Stimulated activated effector memory CD8-positive, alpha-beta T cell treated with anti-CD3 and anti-CD28 coated beads, Interleukin-12 subunit alpha, Interleukin-12 subunit beta, amount 100 ng/mL, for 72 hours (primary cell): ENCODE measurements at places on chromosomes 7 and 10.
A peak's percentile ranks its signal among the peaks of the same experiment; 100 is the strongest.

DNA sequence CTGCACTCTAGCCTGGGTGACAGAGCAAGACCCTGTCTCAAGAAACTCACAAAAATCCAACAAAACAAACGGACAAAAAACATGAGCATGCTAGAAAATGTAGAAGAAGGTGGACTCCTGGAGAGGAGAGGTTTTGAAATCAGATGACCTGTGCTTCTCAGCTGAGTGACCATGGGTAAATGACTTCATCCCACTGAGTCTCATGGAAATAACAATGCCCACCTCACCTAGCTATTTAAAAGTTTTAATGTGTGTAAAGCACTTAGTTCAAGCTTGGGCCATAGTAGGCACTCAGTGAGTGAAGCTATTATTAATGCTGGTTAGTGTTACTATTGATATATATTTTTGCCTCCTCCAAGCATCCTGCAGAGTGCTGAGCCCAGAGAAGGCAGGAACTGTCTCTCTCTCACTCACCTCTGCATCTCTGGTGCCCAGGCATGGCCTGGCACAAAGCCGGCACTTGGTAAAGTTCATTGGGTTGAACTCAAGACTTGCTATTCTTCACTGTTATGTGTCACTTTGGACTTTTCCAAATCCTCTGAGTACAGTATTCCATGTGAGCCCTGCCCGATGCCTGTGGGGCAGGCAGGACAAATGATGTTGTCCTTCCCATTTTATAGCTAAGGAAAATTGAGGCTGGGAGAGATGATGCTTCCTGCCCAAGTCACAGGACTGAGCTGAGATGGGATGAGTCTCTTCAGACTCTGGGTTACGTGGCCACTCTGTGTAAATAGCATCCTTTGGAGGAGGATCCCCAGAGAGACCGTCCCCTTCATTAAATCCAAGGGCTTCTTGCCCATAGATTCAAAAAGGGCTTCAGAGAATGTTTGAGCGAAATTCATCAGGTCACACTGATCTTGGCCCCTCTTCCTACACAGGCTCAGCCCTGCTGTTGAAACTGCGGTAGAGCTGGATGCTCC is 81.4 kb upstream of the EMX2 start:
- no peak for DNase-seq

DNA sequence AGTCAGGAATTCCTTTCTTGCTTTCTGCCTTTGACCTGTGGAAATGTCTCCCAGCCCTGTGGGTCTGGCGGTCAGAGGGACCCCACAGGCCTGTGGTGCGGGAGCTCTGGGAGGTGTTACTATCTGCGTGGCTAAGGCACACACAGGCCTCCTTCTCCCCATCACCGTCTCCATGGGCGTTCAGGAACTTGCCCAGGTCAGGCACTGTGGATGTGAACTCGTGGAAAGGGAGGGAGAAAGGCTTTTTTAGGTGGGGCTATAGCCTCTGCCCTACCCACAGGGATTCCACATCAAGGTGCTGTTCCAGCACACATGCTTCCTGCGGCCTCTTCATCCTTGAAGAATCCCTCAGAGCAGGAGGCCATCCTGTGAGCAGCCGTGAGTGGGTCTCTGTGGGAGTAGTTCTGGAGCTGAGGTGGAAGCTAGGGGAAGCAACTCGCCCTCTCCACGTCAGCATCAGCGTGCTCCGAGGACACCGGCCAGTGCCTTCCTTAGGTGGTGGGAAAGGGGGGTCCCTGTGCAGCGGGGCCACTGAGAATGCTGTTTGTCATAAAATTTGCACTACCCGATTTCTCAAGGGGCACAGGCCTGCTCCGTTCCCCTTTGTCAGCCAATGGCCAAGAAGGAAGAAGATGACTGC is 7.5 kb upstream of the ATP6V0E2 start:
- no peak for DNase-seq

DNA sequence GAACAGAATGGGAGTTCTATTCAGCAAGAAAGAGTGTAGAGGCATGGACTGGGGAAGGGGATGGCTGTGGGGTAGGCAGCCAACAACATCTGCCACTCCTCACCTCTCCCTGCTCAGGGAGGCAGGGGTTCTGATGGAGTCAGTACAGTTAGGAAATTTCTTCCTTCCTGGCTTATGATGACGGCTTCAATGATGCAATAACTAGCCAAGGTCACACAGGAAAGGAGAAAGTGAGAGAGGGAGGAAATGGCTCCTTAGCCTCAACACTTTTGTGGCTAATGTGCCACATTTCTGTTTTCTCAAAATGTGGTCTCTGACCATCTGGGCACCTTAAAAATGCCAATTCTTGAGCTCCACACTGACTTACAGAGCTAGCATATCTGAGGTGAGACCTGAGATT is 79.3 kb upstream of the PDZD8 start:
- DNase-seq: no peak

DNA sequence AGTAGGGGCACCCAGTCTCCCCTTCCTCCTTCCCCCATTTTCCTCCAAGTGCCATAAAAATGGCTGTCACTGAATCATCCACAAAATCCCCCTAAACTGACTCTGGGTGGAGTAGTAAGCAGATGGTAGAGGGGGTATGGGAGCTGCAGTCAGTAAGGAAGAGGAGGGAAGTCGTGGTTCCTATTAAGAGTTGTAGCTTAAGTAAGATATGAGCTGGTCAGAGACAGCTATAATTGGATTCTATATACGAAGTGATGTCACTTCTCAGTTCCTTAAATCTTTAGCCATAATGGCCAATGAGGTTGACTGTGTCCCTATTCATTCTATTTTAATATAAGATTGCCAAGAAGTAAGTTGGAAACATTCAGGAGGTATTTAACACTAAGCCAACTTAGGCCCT is 131.7 kb downstream of the SLC16A9 start:
- no peak for DNase-seq

DNA sequence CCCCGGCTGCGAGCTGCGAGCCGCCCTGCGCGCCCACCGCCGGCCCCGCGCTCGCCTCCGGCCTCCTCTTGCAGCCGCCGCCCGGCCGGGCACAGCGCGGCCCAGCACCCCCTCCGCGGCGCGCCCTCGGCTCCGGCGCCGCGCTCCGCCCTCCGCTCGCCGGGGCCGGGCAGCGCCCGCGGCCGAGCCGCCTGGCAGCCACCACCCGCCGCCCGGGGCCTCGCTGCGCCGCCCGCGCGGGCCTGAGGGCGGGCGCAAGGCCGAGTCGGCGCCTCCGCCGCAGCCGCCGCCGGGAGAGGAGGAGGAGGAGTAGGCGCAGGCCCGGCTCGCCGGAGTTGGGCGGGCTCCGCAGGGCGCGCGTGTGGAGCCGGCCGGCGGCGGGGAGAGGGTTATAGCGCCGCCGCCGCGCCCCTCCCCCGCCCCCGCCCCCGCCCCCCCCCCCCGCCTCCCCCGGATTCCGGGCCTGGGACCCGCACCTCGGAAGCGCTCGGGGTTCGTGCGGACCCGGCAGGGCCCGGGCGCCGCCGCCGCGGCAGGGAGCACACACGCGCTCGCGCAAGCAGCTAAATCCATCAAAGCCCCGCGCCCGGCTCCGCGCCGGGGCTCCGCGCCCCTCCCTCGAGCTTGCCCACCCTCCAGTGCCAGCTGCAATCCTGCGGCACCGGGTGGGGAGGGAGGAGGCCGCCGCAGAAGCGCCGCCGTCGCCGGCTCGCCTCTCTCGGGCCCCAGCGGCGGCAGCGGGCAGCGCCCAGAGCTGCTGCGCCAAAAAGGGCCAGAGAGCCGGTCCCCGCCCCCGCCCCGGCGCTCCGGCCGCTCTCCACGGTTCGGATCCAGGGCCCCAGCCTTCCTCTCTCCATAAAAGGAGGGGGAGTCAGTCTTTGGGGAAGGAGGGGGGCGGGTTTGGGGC is at the start of gene PDGFA:
Gene PDGFA (minus strand): TSS at position 363 of the 907 bp plus-strand sequence. CDS start 845 bp downstream, outside the sequence.
- peak; percentile 25 for DNase-seq

GRCh38 chr10:29709484-29710002 is 74.8 kb upstream of the SVIL start:
- DNase-seq: no peak

- no peak for DNase-seq
Observed at GRCh38 chr10:133359972-133360610, 2.3 kb upstream of the FUOM start.

- no peak for DNase-seq
Observed at GRCh38 chr7:67620216-67620933, 623.7 kb downstream of the TYW1 start.

- DNase-seq: peak; percentile 69
Observed at GRCh38 chr7:23893942-23894891, 184.2 kb downstream of the STK31 start.

- no peak for DNase-seq
Observed at GRCh38 chr7:18468795-18469194, 26.8 kb upstream of the HDAC9 start.

DNA sequence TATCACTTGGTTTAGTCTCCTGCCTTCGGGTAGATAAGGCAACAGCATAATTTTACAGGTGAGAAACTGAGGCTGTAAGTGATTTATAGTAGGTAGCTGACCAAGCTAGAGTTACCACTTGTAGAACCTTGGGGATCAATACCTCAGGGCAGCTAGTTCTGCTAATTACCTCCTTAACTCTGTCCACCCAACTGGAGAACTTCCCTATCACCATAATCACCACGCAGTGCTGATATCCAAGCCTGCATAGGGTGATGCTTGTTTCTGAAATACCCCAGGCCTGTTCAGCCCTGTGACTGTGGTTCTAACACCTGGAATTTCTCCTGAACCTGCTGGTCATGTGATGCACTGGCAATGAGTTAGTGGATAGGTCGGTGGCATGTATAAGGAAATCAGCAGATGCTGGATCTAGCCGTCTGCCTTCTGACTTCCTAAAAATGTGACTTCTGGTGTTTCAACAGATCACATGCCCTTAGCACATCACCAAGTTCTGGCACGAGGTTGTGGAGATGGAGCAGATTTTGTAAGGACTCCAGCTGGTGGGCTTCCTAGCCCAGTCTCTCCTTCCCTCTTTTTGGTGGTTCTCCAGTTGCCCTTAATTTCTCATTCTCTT is 15.3 kb downstream of the PLAU start:
- DNase-seq: no peak

DNA sequence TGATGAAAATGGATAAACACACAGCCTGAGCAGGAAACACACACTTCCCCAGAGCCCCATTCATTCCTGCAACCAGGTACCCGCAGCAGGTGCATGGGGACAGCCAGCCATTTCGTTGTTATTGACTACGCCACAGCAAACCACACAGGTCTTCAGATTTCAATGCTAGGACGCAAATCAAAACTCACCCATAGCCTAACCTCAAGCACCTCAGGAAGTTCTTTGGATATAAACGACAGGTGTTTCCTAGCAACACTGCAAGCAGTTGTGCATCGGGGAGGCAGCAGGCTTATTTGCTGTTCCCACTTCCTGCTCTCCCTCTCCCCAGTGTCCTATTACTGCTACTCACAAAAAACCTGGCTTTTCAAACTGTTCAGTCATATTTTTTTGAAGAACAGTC is 176.5 kb upstream of the FRMD4A start:
- no peak for DNase-seq

GRCh38 chr7:30604901-30605300 is 10.2 kb downstream of the GARS1 start:
- no peak for DNase-seq

- DNase-seq: no peak
Observed at GRCh38 chr7:64515781-64516180, 47.1 kb downstream of the ZNF680 start.

DNA sequence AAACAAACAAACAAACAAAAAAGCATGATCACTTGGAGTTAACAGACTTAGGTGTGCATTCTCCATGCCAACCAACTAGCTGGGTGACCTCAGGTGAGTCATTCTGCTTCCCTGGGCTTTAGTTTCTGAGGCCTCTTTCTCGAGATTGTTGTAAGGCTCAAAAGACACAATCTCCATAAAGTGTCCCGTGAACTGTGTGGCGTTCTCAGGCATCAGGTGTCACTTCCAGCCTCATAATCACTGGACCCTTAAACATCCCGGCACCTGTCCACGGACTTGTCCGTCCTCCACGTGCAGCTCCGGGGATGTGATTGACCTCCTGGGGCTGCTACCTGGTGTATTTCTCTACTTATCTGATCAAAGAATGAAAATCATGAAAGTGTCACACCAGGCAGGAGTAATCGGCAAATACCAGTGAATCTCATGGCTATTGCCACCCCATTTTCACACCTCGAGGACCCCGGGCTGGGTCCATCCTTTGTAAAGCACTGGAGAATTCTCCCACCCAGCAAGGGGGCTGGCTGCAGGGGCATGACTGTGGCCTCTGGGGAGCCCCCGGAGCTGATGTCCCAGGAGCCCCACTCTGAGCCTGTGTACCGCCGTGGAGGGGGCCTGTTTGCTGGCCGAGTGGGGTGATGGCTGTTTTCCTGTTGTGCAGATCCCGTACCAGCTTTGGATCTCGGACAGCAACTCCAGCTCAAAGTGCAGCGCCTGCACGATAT is 189.8 kb upstream of the SH2B2 start:
- no peak for DNase-seq

- no peak for DNase-seq
Observed at GRCh38 chr7:14425559-14425958, 436.1 kb upstream of the ETV1 start.

DNA sequence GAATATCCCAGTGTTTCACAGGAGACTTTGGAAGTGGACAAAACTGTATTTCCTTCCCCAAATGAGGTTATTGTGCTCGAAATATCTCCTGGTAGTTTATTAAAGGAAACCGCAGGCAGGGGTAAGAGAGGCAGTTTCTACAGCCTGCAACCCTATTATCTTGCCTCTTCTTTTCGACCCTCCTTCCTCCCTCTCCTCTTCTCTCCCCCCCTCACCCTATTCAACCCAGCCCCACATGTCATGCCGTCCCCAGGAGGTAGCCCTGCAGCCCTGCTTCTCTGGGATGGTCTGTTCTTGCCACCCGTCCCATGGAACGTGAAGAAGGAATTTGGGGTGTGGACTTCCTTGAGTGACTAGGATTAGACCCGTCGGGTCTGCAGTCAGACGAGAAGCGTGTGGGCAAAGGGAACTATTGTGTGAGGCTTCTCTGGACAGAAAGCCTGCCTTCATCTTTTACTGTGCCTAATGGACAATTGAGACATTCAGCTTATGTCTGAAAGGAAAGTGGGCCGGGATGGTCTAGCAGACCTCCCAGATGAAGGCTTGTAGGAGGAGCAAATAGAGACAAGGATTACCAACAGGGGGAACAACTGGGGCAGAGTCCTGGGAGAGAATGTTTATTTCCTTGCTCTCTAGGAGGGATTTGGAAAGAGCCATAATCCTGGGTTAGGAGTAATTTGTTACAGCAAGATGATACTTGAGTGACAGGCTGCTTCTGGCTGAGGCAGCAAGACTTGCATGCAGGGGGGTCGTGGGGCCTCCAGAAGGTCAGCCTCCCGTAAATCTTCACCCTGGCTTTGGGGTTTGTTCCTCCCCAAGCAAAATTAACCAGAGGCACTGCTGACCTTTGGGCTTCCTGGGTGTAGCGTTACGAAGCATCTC is 77.8 kb downstream of the TCF7L2 start:
- no peak for DNase-seq

DNA sequence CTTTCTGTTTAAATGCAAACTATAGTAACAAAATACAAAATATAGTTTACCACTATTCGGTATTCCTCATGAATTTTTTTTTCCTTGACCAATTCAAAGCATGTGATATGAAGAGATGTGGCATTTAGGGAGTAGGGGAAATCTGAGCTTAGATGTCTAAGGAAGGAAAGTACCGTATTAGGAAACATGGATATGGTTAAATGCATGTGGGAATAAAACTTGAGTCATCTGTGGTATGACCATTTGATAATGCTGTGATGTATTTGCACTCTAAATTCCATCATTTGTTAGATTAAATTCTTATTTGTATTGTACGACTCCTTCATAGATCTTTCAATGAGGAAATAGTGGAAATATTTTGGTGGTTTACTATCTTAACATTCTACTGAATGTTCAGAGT is 19.7 kb downstream of the AHR start:
- DNase-seq: no peak

GRCh38 chr10:84291384-84291783 is 37.0 kb upstream of the CCSER2 start:
- no peak for DNase-seq
